Central memory CD8-positive, alpha-beta T cell (primary cell): ENCODE measurements at places on chromosomes 2 and 18.
A peak's percentile ranks its signal among the peaks of the same experiment; 100 is the strongest.

DNA sequence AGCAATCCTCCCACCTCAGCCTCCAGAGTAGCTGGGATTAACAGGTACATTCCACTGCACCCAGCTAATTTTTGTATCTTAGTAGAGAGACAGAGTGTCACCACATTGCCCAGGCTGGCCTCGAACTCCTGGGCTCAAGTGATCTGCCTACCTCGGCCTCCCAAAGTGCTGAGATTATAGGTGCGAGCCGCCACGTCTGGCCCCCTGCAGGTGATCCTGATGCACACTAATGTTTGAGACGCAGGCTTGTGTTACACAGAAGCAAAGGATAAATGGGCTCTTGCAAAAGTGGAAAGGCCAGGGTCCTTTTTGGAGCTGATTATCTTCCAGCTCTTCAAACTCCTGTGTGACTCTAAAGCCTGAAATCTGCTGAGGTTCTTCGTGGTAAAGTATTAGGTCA, 84.2 kb downstream of the TGFA start:
- H3K4me1 ChIP-seq = peaks cover 6% of the 10 kb centered on the region
- no peak overlapping the region for H3K27ac ChIP-seq
- H3K4me3 ChIP-seq = no peak overlapping the region
- no peaks in the 10 kb centered on the region for H3K27me3 ChIP-seq

DNA sequence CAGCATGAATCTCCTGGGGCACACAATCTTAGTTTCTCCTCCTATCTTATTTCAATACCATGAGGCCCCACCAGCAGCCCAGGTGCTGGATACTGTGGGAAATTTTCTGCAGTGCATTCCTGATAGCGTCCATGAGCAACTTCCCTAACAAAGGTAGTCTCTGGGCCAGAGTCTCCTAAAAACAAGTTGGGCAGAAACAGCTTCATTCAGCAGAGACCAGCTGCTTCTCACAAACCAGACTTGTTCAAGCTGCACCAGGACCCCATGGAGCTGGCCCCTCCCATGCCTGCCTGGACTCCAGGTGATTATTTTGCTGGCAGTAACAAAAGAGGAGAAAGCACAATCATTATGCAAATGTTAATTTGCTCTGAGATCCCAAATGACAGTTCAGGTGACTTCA, 31.4 kb downstream of the MYO5B start:
- no peak overlapping the region for H3K27ac ChIP-seq
- peaks cover 81% of the 10 kb centered on the region for H3K27me3 ChIP-seq
- no peak for DNase-seq
- no peaks in the 10 kb centered on the region for H3K4me1 ChIP-seq
- peaks cover 2% of the 10 kb centered on the region for H3K36me3 ChIP-seq

GRCh38 chr18:57789090-57789489, 14.0 kb downstream of the ATP8B1 start:
- H3K27me3 ChIP-seq = no peaks in the 10 kb centered on the region
- no peaks in the 10 kb centered on the region for H3K4me1 ChIP-seq
- no peak for DNase-seq
- no peak overlapping the region for H3K27ac ChIP-seq
- peaks cover 2% of the 10 kb centered on the region for H3K36me3 ChIP-seq

GRCh38 chr2:27714851-27715291, 51.2 kb downstream of the SLC4A1AP start:
- no peaks in the 10 kb centered on the region for H3K36me3 ChIP-seq
- peaks cover 5% of the 10 kb centered on the region for H3K27me3 ChIP-seq
- H3K4me1 ChIP-seq = peaks cover 19% of the 10 kb centered on the region
- H3K4me3 ChIP-seq = peak overlapping the region; percentile 81

GRCh38 chr2:101987832-101988231, 3.9 kb upstream of the IL1R2 start:
- peak overlapping the region; percentile 48 for H3K4me3 ChIP-seq
- no peak overlapping the region for H3K27ac ChIP-seq
- peaks cover 7% of the 10 kb centered on the region for H3K36me3 ChIP-seq
- no peaks in the 10 kb centered on the region for H3K27me3 ChIP-seq

GRCh38 chr2:108629417-108629816, 89.9 kb upstream of the RANBP2 start:
- no peaks in the 10 kb centered on the region for H3K27me3 ChIP-seq
- peaks cover 75% of the 10 kb centered on the region for H3K4me1 ChIP-seq
- no peak overlapping the region for H3K4me3 ChIP-seq
- no peaks in the 10 kb centered on the region for H3K36me3 ChIP-seq
